ENCODE measurements at places on chromosomes 7 and 10. TPM values are rescaled to one million over a fixed set of nuclear protein-coding genes. Genes with fewer than 3 reads are reported as not detected.

- peaks cover 9% of the 10 kb centered on the region for H3K4me1 ChIP-seq
- H3K27ac ChIP-seq = no peak overlapping the region
- no peak overlapping the region for H3K4me3 ChIP-seq
- H3K27me3 ChIP-seq = no peaks in the 10 kb centered on the region
- DNase-seq = no peak
Observed at GRCh38 chr7:51234609-51235308, 81.8 kb downstream of the COBL start.

DNA sequence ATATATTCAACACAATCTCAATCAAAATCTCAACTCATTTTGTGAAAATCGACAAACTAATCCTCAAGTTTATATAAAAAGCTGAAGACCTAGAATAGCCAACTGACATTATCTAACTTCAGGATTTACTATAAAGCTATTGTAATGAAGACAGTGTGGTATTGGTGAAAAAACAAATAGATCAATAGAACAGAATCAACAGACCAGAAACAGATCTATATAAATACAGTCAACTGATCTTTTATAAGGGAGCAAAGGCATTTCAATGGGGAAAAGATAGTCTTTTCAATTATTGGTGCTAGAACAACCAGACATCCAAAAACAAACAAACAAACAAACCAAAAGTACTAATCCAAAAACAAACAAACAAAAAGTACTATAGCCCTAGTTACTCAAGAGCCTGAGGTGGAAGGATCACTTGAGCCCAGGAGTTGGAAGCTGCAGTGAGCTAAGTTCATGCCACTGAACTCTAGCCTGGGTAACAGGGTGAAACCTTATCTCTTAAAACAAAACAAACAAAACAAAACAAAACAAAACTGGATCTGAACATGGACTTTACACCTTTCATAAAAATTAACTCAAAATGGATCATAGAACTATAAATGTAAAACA lies 26.6 kb upstream of the AKR1D1 start:
- no peaks in the 10 kb centered on the region for H3K4me1 ChIP-seq
- DNase-seq = no peak
- no peaks in the 10 kb centered on the region for H3K27me3 ChIP-seq

GRCh38 chr10:52256832-52257691 lies 57.0 kb upstream of the DKK1 start:
- no peaks in the 10 kb centered on the region for H3K27me3 ChIP-seq
- no peak overlapping the region for H3K4me3 ChIP-seq
- no peak for DNase-seq
- H3K36me3 ChIP-seq = no peaks in the 10 kb centered on the region
- H3K4me1 ChIP-seq = peaks cover 5% of the 10 kb centered on the region
- H3K27ac ChIP-seq = no peak overlapping the region

The CLCN1 gene
- not detected for total RNA-seq

DNA sequence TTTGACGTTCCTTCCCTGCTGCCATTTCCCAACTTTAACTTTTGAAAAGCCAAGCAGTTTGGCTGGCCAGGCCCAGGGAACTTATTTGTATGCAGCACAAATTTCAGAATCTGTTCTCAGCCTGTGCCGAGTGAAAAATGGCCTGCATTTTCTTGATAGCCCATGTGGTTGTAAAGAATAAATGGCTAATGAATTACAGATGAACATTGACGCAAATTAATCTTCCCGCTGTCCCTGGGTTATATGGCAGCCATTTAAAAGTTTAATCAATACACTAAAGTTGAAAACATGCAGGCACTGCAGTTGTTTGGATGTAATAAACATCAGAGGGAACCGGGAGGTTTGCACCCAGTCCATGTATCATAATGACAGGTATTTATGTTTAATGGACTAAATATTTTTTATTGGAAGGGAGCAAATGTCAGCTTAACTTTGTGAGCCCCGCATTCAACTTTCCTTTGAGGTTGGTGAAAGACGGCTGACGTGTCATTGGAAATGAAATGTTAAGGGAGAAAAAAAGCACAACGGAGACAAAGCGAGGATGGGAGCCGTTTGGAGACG lies 1092.4 kb downstream of the LRMDA start:
- DNase-seq = no peak
- H3K27ac ChIP-seq = peak overlapping the region; percentile 72
- H3K36me3 ChIP-seq = no peaks in the 10 kb centered on the region
- H3K27me3 ChIP-seq = no peaks in the 10 kb centered on the region
- H3K4me3 ChIP-seq = peak overlapping the region; percentile 8

The LRRD1 gene
- not detected for total RNA-seq

The VSTM2A gene
- not detected for total RNA-seq

The SLIT1 gene
- 0.29 TPM for total RNA-seq

The MKI67 gene
- 1.2 TPM for total RNA-seq

GRCh38 chr7:134388336-134389019 lies 70.4 kb downstream of the AKR1B1 start:
- H3K4me3 ChIP-seq = no peak overlapping the region
- H3K4me1 ChIP-seq = no peaks in the 10 kb centered on the region
- no peak overlapping the region for H3K27ac ChIP-seq
- no peaks in the 10 kb centered on the region for H3K36me3 ChIP-seq

The WNT16 gene
- not detected for total RNA-seq

The TMEM273 gene
- total RNA-seq = 19.1 TPM

- H3K4me1 ChIP-seq = no peaks in the 10 kb centered on the region
- H3K27me3 ChIP-seq = no peaks in the 10 kb centered on the region
- no peak overlapping the region for H3K4me3 ChIP-seq
- no peak for DNase-seq
- H3K27ac ChIP-seq = no peak overlapping the region
Observed at GRCh38 chr7:103521937-103522336, 75.9 kb upstream of the SLC26A5 start.
